ENCODE measurements at places on chromosomes 11 and 22. TPM values are rescaled to one million over a fixed set of nuclear protein-coding genes. Genes with fewer than 3 reads are reported as not detected.

The RASL10A gene
- not detected for total RNA-seq

The DGAT2 gene
- 3.6 TPM for total RNA-seq

The DGCR6 gene
- 0.59 TPM for total RNA-seq

The LDLRAD3 gene
- total RNA-seq: 8.5 TPM

The LRRC10B gene
- total RNA-seq: under 0.01 TPM

The RNF26 gene
- 5.0 TPM for total RNA-seq

The IFITM10 gene
- total RNA-seq: 18.1 TPM

The LPXN gene
- total RNA-seq: 14.5 TPM

The SEC14L6 gene
- not detected for total RNA-seq

The WNT7B gene
- not detected for total RNA-seq

The ST14 gene
- under 0.01 TPM for total RNA-seq

DNA sequence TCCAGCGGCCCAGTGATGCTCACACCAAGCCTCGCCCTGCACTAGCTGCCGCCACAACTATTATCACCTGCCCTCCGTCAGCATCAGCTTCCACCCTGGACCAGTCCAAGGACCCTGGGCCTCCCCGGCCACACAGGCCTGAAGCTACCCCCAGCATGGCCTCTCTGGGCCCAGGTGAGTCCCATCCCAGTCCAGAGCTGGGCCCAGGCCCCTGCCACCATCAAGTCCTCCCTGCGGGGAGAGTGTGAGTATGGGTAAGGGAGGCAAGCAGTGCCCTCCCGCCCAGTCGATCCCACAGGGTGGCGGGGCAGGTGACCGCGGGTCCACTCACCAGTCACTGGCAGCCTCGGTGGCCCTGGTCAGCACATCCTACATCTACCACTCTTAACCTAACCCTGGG, 9.5 kb upstream of the SUSD2 start:
- peaks cover 4% of the 10 kb centered on the region for H3K4me1 ChIP-seq
- DNase-seq: no peak
- H3K27me3 ChIP-seq: no peaks in the 10 kb centered on the region
- no peak overlapping the region for H3K4me3 ChIP-seq

- no peak overlapping the region for H3K27ac ChIP-seq
- no peaks in the 10 kb centered on the region for H3K36me3 ChIP-seq
- DNase-seq: no peak
Measured at GRCh38 chr11:129410395-129410960, 34.8 kb downstream of the BARX2 start.

GRCh38 chr11:95853862-95854261, 63.6 kb downstream of the CEP57 start:
- no peak overlapping the region for H3K27ac ChIP-seq
- H3K4me1 ChIP-seq: peaks cover 20% of the 10 kb centered on the region
- DNase-seq: no peak

DNA sequence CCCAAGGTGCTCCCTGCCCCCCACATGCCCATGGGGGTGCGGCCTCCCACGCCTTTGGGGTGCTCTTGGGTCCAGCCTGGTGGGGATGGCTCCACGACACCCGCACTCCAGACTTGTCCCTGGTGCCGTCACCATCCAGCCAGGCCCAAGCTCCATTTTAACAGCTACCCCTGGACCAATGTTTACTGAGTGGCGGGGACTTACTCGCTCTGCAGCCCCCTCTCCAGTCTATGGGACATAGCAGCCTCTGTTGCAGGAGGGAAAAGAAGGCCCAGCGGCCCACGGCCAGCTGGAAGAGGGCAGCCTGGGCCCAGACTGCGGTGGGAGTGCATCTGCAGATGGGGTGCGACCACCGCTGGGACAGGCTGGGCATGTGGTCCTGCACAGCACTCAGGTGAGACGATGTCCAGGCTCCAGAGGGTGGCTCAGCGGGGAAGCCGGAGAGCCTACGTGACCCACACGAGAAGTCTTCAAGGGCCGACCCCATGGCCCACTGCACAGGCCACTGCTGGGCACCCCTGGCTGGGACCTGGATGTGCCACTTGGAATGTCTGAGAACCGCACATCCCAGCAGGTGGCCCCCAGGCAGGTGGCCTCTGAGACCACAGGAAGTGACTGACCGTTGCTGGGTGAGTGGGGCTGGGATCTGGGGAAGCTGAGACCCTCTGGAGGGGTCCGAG, 18.1 kb downstream of the IL17REL start:
- no peaks in the 10 kb centered on the region for H3K27me3 ChIP-seq
- H3K36me3 ChIP-seq: no peaks in the 10 kb centered on the region
- no peak overlapping the region for H3K4me3 ChIP-seq
- H3K27ac ChIP-seq: no peak overlapping the region

DNA sequence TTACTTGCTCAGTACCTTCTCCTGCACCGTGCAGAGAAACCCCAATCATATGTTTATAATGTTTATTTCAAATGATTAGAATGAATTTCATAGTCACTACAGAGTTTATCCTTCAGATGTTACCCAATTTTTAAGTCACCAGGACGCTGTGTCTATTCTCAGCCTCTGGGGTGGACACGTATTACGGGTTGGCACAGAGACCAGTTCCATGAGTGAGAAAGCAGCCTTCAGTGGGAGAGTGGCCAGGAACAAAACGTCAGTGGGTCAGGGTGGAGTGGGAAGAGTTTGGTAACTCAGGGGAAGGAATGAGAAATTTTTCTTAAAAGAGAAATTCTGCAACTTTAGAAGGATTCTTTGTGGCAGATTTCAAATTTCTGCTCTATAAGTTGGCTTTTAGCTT, 77.1 kb upstream of the MTMR2 start:
- peaks cover 31% of the 10 kb centered on the region for H3K4me1 ChIP-seq
- H3K27ac ChIP-seq: peak overlapping the region; percentile 55
- H3K4me3 ChIP-seq: no peak overlapping the region
- no peaks in the 10 kb centered on the region for H3K27me3 ChIP-seq

- peak; percentile 58 for DNase-seq
- no peaks in the 10 kb centered on the region for H3K4me1 ChIP-seq
- H3K27me3 ChIP-seq: no peaks in the 10 kb centered on the region
- no peak overlapping the region for H3K4me3 ChIP-seq
Measured at GRCh38 chr22:25183949-25184619, 15.6 kb upstream of the CRYBB3 start.

- no peaks in the 10 kb centered on the region for H3K36me3 ChIP-seq
- no peak overlapping the region for H3K4me3 ChIP-seq
- no peaks in the 10 kb centered on the region for H3K27me3 ChIP-seq
- DNase-seq: no peak
- no peak overlapping the region for H3K27ac ChIP-seq
Measured at GRCh38 chr11:62999156-62999555, 14.4 kb upstream of the SLC22A6 start.

DNA sequence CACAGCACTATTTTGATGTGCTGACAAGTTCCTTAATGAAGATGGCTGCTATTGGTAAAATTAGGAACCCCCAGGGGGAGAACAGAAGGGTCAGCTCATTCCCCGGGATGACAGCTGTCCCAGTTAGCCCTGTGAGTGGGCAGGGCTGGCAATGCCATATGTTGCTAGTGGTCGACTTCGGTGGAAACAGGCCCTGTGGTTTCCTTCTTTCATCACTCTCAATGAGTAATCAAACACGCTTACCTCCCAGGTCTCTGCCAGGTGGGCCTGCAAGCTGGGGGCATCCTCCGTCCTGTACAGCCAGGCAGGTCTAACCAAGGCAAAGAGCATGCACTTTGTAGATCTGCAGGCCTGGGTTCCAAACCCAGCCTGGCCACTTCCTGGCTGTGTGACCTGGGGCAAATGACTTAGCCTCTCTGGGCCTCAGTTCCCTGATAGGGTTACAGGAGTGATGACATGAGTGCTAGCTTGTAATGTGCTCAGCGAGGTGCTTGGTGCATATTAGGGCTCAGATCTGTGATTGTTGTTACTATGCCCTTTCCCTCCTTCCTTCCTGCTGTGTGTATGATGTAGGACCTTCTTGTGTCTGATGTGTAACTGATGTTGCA, 85.2 kb downstream of the TSPAN18 start:
- DNase-seq: no peak
- H3K27ac ChIP-seq: no peak overlapping the region
- H3K4me3 ChIP-seq: no peak overlapping the region
- H3K4me1 ChIP-seq: peaks cover 5% of the 10 kb centered on the region
- H3K27me3 ChIP-seq: peaks cover 26% of the 10 kb centered on the region
- no peaks in the 10 kb centered on the region for H3K36me3 ChIP-seq

DNA sequence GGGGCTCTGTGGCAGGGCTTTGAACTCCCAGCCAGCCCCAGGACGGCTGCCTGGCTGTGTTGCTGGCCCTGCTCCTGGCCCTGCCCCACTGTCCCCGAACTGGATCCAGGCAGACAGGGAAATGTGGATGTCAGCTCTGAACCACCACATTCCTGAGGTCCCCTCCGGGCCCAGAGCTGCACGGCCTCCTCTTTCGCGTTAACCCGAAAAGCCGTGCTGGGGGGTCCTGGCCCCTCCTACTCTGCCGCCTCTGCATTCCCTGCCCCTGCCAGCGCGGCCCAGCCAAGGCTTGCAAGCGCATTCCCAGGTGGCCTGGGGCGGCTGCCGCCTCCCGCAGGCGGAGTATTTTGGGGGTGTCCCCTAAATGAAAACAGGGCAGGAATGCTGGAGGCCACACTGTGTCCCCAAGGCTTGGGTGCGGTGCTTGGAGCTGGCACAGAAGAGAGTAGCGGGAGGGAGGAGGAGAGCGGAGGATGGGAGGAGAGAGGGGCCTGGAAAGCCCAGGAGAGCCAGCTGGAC, 5.4 kb downstream of the LINC01488 start:
- H3K27ac ChIP-seq: no peak overlapping the region
- H3K27me3 ChIP-seq: no peaks in the 10 kb centered on the region
- peak; percentile 92 for DNase-seq
- no peak overlapping the region for H3K4me3 ChIP-seq
- no peaks in the 10 kb centered on the region for H3K36me3 ChIP-seq

DNA sequence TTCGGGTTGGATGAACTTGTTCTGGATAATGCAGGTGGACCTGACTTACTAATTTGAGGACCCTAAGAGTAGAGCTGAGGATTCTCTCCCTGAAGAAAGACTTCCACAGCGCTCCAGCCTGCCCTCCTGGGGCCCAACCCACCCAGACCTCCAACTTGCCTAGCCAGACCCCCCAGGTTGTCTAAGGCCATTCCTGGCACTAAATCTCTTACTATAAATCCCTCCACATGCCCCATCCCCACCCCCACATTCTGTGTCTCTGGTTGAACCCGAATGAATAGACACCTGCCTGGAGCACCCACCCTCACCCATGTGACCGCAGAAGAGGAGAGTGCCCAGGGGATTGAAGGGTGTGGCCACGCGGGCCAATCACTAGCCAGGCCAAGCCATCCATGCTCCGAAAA, 1480.0 kb downstream of the TBC1D22A start:
- H3K4me3 ChIP-seq: no peak overlapping the region
- H3K27me3 ChIP-seq: no peaks in the 10 kb centered on the region
- H3K36me3 ChIP-seq: no peaks in the 10 kb centered on the region
- DNase-seq: no peak

DNA sequence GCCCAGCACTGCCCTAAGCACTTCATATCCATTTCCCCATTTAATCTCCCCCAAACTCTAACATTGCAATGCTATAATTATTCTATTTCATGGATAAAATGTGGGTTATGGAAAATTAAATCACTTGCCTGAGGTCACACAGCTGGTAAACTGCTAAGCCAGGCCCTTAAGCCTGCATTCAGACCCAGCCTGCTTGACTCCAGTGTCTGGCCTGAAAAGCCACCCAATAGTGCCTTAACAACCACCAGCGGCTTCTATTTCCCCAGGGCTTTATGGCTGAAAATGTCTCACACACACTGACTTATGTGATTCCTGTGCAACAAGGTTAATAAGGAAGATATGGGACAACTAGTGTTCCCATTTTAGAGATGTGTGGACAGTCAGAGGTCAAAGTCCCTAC, 178.5 kb upstream of the SNX19 start:
- H3K36me3 ChIP-seq: no peaks in the 10 kb centered on the region
- H3K27ac ChIP-seq: no peak overlapping the region
- H3K4me1 ChIP-seq: no peaks in the 10 kb centered on the region
- DNase-seq: no peak

DNA sequence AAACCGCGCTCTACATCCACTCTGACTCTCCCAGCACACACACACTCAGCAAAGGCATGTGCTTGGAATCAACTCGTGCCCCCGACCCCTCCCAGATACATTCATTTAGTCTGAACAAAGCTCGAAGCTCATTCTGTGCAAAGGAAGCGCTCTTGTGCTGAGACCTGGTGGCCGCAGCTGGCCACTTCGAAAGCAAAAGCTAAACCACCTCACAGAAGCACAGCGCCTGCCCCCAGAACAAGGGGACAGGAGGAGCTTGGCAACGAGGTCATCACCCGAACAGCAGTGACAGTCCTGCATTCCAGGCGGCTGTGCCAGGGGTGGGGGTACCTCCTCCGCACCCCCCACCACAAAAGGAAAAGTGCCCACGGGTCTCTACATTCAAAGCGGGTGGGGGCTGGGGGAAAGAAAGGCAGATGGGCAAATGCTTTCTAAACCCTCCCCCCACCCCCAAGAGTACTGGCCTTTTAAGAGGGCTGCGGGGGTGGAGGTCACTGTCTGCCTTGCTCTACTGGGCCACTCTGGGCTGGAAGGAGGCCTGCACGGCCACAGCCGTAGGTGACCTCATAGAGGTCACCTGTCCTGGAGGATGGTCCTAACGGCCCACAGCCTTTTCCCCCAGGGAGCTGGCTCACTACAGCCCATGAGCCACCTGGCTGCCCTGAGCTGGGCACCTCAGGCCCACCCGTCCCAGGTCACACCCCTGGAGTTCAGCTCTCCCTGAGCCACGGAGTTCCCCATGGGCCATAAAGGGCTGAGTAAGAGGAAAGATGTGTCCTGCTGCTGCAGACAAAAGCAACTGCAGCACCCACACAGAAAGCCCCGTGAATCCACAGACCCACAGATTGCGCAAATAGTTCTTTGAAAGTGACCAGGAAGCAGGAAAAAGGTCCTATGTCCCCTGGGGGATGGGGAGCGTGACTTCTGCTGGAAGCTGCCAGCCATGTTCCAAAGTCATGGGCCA, 21.3 kb downstream of the CBX7 start:
- no peaks in the 10 kb centered on the region for H3K36me3 ChIP-seq
- H3K4me1 ChIP-seq: peaks cover 5% of the 10 kb centered on the region
- no peak overlapping the region for H3K4me3 ChIP-seq
- no peak overlapping the region for H3K27ac ChIP-seq
- H3K27me3 ChIP-seq: no peaks in the 10 kb centered on the region

- H3K27me3 ChIP-seq: no peaks in the 10 kb centered on the region
- no peak overlapping the region for H3K4me3 ChIP-seq
- peak; percentile 74 for DNase-seq
- peaks cover 7% of the 10 kb centered on the region for H3K4me1 ChIP-seq
Measured at GRCh38 chr11:1297011-1297575, 12.3 kb downstream of the TOLLIP start.
